ENCODE measurements at places on chromosomes 6 and 20.

DNA sequence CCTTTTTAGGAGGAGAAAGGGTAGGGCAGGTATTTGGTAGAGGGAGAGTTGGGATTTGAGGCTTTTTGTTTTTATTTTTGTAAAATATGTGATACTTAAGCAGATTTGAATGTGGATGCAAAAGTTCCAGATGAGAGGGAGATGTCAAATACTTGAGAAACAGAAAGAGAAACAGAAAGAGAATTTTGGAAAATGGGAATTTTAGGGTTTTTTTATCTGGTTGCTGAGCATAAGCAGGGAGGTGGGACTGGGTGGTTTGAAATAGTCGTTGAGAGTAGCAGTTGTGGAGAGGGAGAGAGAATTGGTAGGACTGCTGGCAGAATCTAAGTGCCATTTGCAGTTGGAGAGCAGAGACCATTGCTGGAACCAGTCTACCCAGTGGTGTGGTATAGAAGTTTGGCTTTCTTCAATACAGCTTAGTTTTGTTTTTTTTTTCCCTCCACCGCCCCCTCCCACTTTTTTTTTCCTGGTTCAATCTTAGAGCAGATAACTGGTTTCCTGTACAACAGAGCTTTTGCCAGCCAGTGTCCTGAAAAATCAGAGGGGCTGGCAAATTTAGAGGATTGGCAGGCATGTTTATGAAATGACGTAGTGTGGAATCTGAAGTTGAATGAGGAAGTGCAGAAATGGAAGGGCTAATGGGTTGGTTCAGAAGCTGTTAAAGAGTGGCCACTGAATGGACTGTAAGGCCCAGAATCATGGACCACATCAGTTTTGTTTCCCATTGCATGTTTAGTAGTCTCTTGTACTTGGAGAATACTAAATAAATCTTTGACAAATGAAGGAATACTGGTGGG, 68.7 kb downstream of the ATRN start:
- DNase-seq, result no peak

DNA sequence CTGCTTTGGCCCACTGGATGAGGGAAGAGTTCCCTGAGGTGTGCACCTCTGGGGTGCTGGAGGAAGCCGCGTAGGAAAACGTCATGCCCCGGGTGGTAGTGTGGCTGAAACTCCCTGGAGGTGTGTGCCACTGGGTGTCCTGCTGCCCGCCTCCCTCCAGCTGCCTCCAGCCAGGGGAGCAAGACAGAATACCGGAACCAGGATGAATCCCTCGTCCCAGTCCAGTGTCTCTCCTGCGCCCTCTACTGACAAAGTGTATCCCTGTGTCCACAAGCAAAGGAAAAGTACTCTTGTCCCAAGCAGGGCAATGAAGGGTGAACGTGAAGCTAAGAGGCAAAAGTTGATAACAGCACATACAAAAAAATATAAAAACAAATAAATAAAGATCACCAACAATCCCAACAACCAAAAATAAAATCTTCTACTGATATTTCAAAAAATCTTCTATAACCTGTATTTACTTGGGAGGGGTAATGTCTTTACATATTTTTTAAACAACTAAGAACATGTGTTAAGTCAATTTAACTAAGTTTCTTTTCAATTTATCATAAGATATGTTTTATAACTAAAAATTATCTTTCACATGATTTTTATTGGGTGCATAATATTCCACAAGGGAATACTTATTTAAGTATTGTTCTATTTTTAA, 437.6 kb downstream of the MAFB start:
- DNase-seq, result no peak

GRCh38 chr20:19621072-19621471, 137.0 kb upstream of the RIN2 start:
- DNase-seq, result no peak

DNA sequence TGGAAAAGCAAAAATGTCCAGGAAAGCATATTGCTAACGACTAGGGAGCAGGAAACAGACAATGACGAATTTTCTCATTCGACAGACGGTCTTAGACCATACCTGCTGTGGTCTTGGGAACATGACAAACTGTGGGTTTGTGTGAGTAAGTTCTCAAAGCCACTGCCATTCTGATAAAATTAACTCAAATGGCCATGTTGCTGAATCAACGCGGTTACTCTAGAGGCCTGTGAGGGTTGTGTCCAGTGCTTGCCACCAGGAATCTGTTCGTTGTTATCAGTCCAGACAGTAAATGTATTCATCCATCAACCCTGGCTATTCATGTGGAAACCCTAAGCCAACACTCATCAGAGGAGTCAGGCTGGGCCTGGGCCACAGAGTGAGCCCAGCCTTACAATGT, 124.3 kb downstream of the MYLK4 start:
- DNase-seq, result no peak

DNA sequence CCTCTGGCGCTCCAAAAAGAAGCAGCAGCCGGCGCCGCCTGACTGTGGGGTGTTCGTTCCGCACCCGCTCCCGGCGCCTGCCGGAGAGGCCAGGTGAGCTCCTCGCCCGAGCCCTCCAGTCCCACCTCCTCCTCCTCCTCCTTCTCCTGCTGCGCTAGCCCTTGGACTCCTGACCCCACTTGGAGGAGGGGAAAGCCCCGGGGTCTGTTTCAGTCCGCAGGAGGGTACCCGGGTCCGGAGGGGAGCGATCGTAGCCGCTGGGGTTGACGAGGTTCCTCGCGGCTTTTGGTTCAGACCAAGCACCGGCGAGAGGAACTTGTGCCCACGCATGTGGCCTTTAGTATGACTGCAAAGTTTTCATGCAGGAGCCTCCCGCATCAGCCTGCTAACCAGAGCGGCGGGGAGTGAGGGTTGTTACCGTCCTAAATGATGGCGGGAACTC, 493 bp downstream of the CRYBG1 start:
- DNase-seq, result peak; percentile 19

- no peak for DNase-seq
These were observed 14.1 kb upstream of the EMILIN3 start for GRCh38 chr20:41380551-41381193.

All from CD8-positive, alpha-beta memory T cell (primary cell).